ENCODE measurements at places on chromosomes 2 and 18.

DNA sequence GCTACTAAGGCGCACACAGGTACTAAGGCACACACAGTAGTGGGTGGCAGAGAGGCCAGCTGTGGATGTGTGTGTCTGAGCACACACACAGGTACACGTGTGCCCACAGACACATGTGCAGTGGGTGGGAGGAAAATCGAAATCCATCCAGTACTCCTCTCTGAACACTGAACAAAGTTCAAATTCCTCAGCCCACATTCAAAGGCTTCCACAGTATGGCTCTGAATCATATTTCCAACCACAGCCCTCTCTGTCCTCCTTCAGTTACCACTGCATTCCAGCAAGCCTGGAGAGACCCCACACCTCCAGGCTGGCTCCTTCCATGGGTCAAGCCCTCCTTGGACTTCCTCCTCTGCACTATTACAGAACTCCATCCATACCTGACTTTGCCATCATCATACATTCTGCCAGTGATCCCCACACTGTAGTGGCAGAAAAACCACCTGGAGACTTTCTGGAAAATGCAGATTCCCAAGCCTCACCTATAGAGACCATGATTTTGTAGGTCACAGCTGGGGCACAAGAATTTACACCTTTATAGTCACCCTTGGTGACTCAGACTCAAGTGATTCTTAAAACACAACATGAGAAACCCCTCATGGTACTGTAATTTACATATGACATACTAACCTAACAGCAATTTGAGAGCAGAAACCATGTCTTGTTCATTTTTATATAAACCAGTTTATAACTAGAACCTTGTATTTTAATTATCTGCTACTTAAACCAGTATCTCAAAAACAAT is 31.4 kb downstream of the EPG5 start:
- DNase-seq: no peak

DNA sequence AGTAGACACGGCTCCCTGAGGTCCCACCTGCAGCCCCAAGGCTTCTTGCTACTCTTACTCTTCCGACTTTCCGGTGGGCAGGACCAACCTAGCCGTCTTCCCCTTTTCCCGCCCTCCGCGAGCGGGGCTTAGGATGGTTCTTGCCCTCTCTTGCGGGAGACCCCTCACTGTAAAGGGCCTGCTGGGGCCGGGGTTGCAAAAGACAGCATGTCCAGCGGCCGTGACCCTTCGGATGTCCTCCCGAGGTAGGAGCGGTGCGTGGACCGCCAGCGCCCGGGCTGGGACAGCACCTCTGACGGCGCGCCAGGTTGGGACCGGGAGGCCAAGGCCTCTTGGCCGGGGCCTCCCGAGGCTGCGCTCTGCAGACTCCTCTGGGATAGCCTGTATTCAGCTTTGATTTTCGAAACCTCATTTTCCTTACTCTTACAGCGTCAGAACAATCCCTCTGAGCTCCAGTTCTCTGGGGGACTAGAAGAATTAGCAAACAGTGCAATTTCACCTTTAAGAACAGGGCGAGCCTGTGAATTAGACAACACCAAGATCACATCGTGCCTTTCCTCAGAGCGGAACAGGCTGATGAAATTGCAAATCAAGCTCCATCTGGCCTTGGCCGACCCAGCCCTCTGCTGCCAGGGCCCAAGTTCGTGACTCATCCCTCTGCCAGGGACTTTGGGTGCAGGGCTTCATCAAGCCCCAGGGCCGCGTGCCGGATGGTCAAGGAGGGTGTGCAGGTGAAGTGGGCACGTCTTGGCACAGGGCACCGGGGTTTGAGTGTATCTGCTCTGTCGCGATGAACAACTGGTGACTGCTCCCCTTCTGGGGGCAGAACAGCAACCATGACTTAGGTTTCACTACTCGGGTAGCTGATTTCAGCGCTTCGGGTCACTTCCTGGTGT is 777 bp downstream of the MOCOS start:
- no peak for DNase-seq

- DNase-seq: no peak
Measured at GRCh38 chr2:86221066-86221684, 21.9 kb downstream of the MRPL35 start.

DNA sequence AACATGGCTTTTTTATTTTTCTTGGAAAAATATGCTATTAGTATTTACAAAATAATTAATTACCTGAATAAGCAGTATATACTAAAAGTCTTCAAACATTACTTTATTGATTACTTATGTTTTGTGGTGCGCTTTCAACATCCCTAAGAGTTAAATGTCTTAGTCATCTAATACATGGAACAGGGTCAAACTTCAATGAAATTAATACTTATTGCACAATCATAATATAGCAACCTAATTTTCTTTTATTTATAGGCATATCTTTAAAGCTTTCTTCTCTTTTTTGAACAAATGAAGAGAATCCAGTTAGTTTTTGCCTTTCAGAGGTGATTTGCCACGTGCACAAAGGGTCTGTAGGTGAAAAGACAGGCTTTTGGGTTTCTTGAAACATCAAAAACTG is 6.0 kb downstream of the LRATD1 start:
- DNase-seq: no peak

DNA sequence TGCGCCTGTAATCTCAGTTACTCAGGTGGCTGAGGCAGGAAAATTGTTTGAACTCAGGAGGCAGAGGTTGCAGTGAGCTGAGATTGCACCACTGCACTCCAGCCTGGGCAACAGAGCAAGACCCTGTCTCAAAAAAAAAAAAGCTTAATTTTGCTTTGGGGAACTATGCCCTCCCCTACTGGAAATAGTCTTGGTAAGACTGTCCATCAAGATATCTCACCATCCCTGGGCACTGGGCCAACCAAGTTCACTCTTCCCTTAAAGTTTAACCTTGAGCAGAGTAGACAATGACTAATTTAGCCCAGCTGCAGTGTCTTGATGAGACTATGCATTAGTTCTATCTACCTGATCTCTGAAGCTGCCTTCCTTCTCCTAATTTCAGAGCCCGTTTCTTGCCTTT is 44.7 kb downstream of the ASXL2 start:
- DNase-seq: no peak

- no peak for DNase-seq
Measured at GRCh38 chr2:211955648-211956047, 583.0 kb downstream of the ERBB4 start.

GRCh38 chr2:29401994-29402393 is 286.8 kb downstream of the CLIP4 start:
- DNase-seq: no peak

DNA sequence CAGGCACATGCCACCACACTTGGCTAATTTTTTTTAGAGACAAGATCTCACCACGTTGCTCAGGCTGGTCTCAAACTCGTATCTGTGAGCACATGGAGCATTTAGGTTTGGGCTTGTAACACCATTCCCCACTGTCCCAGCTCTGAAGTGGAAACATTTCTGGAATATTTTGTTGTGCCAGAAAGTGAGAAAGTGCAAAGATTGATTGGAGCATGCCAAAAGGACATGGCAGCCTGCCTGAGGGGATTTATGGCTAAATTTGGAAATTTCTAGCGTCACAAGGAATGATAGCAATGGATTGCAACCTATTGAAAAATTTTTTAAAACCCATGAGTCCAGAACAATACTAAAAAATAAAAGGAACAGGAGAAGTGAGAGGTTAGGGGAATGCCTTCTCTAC is 136.8 kb downstream of the ESCO1 start:
- peak; percentile 75 for DNase-seq

- no peak for DNase-seq
Measured at GRCh38 chr2:141728886-141729285, 401.9 kb downstream of the LRP1B start.

DNA sequence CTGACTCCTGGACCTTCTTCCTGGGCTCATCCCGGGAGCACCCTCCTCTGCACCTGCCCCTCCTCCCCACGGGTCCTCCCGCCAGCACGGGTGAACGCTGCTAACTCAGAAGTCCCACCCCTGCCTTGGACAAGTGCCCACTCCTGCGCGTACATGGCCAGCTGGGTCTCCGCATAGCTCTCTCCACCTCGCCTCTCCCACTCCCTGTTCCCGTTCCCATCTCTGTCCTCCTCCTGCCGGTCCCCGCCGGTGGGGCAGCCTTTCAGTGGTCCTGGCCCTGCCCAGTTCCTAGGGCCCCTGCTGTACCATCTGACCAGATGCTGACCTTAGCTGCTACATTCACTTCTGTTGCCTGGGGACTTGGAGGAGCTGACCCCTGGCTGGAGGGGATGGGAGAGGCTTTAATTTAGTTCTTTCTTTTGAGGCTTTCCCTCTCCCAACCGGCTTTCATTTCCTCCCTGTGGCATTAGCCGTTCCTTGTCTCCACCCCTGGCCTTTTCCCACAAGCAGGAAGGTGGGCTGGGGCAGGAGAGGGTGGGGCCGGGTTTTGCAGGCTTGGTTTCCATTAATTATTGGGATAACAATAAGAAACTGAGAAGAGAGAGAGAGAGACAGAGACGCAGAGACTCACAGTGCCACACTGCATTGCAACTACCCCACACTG is 136.1 kb downstream of the SH3BP4 start:
- no peak for DNase-seq

DNA sequence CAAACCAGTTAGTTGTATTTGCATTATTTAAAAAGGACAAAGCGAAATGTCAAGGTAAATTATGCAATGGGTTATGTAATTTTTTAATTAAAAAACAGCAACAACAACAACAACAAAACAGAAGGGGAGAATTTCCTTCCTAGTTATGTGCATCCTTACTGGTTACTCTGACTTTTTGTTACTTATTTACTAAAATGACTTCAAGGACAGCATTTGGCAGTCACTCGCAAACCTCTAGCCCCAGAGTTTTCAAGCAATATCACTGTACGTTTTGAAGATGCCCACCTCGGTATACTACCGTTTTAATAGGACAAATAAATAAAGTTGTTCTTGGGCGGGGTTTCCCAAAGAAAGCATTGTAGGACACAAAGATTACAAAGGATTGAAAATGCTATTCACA is 24.7 kb upstream of the MRO start:
- DNase-seq: no peak

GRCh38 chr2:176172007-176172894 is 15.1 kb downstream of the HOXD3 start:
- DNase-seq: no peak

- no peak for DNase-seq
Measured at GRCh38 chr2:8649718-8650117, 32.1 kb upstream of the ID2 start.

DNA sequence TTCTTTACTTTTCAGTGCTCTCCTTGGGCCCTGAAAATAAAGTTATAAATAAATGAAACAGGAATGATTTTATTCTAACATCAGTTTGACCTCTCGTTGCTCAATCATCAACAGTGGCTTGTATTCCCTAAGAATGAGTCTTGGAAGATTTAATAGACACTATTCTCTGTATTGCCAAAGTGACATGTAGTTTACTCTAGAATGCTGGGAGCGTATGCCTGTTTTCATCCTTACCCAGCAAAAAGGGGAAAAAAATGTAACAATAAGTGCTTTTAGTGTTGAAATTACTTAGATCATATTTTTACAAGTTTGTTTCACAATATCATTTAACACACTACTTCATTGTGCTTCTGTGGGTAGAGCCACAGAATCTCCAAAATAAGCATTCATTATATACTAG is 240.6 kb upstream of the CWC22 start:
- DNase-seq: no peak

- no peak for DNase-seq
Measured at GRCh38 chr18:22999212-22999611, 66.1 kb downstream of the RBBP8 start.

- no peak for DNase-seq
Measured at GRCh38 chr2:116833052-116833451, 981.4 kb upstream of the DDX18 start.

DNA sequence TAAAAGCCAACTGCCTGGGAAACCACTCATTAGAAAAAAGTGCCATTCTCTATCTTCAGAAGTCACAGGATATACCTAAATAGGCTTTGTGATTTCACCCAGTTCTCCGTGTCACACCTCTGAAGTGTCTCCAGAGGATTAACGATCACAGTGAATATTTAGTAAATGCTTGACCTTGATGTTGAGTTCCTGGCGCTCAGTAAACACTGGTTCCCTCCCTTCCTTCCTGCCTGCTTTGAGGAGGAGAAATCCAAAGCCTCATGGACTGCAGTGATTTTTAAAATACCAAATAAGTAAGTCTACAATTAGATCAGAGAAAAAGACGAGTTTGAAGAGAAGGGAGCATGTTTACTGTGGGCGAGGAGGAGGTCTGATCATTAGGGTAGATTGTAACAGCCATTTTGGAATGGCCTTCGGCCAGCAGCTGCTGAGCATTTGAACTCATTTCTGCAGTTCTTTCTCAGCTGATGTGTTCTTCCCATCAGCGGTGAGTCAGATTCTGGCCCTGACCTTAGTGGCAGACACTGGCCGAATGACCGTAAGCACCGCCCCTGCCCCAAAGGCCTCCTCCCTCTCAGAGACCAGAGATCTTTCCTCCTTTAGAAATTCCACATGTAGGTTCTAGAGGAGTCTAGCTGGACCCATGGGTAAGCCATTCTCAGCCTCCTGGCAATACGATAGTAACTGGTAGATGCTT is 62.1 kb upstream of the SLC16A14 start:
- peak; percentile 55 for DNase-seq

DNA sequence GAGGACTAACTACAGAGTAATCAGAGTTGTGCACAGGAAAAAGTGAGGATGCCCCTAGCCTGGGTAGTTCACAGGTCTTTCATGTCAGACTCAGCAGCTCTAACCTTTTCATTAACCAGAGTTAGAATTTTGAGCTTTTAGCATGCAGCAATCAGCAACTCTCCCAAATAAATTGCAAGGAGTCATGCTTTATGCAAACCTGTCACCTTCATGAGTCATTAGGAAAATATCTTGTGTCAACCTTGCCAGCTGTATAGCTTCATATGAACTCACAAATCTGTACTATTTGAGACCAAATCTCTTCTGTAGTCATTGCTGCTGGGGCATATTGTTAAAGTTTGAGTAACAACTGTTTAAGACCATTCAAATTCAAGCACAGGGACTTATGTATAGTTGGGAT is 382.3 kb upstream of the NT5C1B start:
- DNase-seq: no peak

DNA sequence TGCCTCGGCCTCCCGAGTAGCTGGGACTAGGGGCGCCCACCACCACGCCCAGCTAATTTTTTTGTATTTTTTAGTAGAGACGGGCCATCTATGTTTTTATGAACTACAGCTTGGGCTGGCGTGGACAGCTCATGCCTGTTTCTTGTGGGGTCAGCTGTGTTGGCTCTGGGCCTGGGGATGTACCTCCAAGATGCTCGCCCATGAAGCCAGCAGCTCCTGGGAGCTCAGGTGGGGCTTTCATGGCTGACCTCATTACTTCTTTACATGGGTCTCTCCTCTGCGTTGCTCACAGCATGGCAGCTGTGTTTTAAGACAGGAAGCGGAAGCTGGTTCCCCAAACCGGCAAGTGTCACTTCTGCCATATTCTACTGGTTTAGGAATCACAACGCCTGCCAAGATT is 203.1 kb downstream of the SOX11 start:
- DNase-seq: no peak

DNA sequence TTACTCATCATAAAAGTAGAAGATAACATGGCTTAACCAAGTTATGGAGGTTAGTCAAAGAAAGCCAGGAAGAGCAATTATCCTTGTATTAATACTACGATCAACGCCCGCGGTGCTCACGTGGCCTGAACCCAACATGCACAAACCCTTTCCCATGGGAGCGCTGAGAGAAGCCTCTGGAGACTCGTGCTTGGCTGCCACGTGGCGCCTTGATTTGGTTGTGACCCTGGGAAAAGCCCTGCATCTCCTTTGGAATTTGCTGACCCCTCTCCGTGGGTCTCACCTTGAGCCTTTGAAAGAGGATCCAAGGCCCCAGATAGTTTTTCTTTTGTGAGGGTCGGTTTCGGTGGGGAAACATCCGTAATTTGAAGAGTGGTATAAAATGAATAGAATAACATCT is 255.6 kb downstream of the DCDC2C start:
- no peak for DNase-seq
